H1 (cell line): ENCODE measurements at places on chromosomes 6 and 20.

GRCh38 chr6:160131636-160132296, 10.2 kb downstream of the SLC22A1 start:
- DNase-seq = no peak

- no peak for DNase-seq
Measured at GRCh38 chr6:163207431-163208383, 206.8 kb upstream of the QKI start.

GRCh38 chr6:113634352-113635163, 222.6 kb upstream of the MARCKS start:
- no peak for DNase-seq

GRCh38 chr6:107421696-107422256, 37.6 kb downstream of the PDSS2 start:
- no peak for DNase-seq

DNA sequence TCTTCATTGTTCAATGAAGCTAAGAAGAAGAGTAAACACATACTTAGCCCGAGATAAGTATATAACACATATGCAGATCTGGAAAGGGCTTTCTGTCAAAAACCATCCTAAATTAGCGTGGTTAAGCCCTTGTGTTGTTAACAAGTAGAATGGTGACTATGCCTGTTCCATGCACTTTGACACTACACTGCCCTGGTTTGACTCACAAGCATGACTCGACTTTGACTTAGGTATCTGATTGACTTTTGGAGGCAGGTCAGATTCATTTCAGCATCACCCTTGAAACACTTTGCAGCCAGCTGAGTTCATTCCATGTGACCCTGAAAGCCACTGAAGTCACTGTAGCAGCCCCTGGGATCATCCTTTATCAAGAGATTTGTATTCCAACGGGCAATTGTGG, 239.8 kb downstream of the TBX18 start:
- no peak for DNase-seq

DNA sequence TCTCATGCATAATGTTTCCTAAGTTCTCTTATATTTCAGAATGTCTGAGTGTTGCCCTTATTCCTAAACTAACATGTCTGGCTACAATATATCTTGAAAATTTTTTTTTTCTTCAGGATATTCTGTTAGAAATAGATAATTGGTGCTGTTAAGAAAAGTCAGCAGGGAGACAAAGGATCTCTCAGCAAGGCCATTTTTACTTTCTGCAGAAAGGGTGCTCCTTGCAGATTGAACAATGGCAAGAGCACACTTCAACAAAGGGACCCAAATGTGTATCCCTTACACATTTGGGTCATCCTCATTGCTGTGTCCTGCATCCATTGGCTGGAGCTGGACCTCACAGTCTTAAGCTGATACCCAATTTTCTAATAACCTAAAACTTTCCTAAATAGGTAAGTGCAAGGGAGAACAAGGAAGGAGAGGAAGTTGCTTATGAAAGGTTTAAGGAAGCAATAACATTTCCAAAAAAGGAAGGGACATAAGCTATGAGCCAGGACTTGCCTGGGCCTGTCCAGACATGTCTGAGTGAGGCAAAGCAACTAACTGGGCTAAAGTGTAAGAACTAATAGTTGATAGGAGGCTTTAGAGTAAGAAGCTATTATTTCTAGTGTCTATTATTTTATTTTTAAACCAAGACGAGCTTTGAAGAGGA, 429.6 kb downstream of the BCKDHB start:
- DNase-seq = no peak

DNA sequence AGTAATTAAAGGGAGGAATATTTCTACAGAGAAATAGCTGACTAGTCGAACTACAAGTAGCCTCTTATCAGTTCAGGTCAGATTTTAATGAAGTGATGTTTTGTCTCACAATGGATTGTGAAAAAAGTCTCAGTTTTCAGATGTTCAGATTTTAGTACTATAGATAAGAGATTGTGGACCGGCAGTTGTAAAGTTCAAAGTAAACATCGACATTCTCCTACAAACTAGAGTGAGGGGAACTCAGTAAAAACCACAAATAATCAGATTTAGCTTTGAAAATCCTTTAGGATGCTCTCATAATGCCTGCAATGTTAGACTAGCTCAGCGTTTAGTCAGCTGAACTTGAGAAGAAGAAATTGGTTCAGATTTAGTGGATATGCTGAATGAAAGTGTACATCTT, 39.9 kb downstream of the RCAN2 start:
- no peak for DNase-seq

DNA sequence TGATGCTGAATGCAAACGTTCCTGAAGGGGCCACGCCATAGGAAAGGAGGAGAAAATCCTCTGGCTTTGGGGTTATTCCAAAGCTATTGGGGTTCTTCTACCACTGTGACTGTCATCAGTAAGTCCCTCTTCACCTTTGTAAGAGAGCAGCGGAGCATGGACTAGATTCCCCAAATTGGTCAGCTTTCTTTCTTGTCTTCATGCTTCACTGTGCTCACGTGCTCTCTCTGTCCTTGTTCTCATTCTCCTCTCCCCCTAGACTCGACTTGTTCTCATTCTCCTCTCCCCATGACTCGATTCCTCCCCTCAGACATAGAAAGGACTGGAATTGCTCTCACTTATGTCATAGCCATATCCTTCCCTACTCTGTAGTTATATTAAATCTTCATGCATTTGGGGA, 54.8 kb upstream of the ADGRG6 start:
- no peak for DNase-seq

DNA sequence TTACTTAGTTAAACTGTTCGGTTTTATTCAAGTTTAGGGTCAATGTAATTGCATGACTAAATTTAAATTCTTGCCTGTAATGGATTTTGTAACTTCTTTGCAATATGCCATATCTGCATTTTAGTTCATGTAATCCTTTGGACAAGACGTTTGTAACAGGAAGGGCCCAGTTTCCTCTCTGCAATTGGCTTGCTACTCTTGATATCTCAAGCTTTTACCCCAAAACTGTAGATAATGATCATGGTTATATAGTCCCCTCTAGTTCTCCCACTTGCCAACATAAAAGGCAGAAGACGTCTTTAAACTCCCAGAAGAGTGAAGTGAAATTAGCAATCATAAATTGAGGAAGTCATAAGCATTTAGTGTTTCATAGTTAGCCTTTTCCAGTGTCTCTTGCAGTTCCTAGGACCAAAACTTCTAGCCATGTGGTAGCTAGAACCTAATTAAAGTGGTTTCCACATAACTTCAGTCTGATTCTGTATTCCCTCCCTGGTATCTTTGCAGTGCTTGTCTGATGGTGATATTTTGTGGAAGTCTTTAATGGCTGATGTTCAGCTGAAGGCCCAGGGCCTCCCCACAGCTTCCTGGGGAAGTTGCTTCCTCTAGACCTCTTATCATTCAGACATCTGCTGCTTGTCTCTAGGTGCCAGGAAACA, 117.8 kb upstream of the SUPT3H start:
- no peak for DNase-seq

- no peak for DNase-seq
Measured at GRCh38 chr6:38064431-38064830, 244.9 kb downstream of the ZFAND3 start.

- DNase-seq = no peak
Measured at GRCh38 chr6:24640166-24640565, 5.8 kb downstream of the KIAA0319 start.

DNA sequence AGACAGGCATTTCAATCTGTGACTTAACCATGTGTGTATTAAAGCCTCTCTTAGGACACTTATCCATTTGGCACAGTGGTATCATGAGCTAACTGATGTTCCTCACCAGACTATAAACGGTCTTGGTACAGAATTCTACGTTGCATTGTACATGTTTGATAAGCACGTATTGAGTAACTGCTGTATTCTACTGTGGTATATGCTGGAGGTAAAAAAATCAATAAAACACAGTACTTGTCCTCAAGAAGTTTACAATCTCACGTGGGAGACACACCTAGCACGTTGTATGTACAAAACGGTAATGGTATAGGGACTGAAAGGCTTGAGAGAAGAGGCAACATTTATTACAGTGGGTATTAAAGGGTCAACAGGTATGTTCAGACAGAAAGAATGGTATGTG, 33.2 kb upstream of the FAM83C start:
- no peak for DNase-seq

DNA sequence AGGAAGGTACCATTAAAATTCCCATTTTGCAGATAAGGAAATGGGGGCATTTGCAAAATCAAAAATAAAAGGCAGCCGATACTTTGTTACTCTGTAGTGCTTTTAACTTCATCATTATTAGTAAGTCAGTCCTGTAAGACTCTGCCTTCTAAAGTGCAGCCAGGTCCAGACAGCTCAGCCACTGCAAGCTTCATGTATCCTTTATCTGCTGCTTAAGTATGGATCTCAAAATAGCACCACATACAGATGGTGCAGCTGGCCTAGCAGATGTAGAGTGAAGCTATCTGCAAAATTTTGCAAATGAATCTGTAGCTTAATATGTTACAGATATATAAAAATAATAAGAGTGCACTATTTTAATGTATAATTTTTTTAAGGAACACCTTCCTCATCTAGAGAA, 53.4 kb downstream of the NUS1 start:
- DNase-seq = no peak

- no peak for DNase-seq
Measured at GRCh38 chr6:11067348-11067747, 23.2 kb upstream of the ELOVL2 start.

GRCh38 chr6:155418017-155418761, 37.5 kb downstream of the NOX3 start:
- no peak for DNase-seq

- no peak for DNase-seq
Measured at GRCh38 chr6:116003668-116004067, 57.0 kb downstream of the FRK start.
